NCI-H187 treated with DMSO at 0.1 percent for 48 hours (cell line): ENCODE measurements at places on chromosomes 7 and 10.

- DNase-seq = no peak
Observed at GRCh38 chr7:104059103-104059502, 69.6 kb upstream of the RELN start.

- no peak for DNase-seq
Observed at GRCh38 chr7:28960071-28960840, 2.1 kb upstream of the TRIL start.

GRCh38 chr7:95398155-95398940 lies 2.2 kb upstream of the PON3 start:
- no peak for DNase-seq

DNA sequence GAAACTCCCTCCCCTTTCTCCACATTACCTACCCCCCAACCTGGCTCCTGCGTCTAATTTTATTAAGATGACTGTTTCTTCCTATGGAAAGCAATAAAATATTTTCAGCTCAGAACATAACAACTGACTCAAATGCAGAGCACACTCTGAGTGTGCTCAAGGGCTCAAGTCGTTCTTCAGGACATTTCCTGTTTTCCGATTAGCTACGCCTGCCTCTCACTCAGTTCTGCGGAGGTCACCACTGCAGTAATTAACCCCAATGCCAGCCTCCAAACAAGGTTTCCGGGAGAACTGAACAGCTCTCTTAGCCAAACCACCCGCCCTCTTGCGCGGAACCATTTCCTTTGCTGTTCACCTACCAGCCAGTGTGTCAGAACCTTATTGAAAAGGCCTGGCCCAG lies 19.3 kb downstream of the MYOF start:
- DNase-seq = no peak

DNA sequence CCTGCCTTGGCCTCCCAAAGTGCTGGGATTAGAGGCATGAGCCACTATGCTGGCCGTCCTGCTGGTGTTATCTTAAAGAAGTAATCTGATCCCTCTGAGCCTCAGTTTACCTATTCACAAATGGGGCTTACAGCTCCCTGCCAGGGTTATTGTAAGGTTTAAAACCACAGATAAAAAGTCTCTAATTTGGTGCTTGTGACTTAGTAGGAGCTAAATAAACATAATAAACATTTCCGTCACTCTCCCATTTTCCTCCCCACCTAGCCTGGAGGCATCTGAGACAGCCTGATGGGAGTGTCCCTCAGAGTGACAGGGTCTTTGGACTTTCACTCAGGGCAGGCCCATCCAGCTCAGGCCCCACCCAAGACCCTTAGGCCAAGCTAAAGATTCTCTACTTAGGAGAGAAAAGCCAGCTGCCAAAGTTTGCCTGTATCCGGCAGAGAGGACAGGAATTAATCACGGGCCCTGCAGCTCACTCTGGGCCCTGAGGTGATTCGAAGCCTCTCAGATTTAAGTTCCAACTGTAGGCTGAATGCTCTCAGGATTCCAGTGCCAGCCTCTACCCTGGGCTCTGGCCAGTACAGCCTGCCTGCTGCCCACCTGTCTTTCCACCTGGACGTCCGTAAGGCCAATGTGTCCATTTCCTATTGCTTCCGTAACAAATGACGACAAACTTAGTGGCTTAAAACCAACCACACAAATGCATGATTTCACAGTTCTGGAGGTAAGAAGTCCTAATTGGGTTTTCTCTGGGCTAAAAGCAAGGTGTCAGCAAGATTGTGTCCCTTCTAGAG lies 21.8 kb upstream of the DUSP5 start:
- DNase-seq = no peak

GRCh38 chr7:135233570-135233969 lies at the start of gene STRA8:
Gene STRA8 (plus strand): TSS chr7:135233838. CDS start chr7:135240525, 6,687 bp downstream.
- DNase-seq = no peak

DNA sequence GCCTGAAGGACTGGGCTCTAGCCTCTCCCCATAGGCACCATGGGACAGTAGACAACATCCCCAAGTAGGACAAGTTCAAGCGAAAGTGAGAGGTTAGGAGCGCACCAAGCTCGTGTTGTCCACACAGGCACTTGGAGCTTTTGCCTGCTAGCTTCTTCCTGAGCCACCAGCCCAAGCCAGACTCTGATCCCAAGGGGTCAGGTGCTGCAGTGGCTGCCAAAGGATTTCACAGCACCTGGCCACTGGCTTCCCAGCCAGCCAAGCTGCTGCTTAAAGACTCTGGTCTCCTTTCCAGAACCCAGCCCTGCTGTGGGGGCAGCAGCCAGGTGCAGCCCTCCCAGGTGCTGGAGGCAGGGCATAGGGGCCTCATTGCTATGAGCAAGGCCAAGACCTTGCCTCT lies 33.0 kb upstream of the UNC5B start:
- no peak for DNase-seq

GRCh38 chr7:106757846-106758245 lies 96.9 kb upstream of the CCDC71L start:
- no peak for DNase-seq

- no peak for DNase-seq
Observed at GRCh38 chr10:122441961-122442360, 12.5 kb upstream of the ARMS2 start.

- no peak for DNase-seq
Observed at GRCh38 chr7:141551782-141552181, 572 bp downstream of the AGK start.

DNA sequence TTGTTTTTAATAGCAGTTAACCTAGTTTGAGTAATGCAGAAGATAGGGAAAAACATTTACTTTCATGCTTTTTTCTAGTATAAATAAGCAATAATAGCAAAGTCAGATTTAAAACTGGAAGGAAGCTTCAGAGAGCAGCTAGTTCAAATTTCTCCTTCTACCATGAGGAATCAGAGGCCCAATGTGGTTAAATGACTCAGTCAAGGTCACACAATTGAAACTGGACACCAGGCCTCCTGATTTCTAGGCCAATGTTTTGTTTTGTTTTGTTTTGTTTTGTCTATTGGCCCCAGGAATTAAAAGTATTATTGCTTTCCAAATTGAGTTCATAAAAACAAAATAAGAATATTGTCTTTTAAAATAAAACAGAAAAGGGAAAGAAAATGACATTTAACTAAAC lies 122.3 kb downstream of the TRIL start:
- no peak for DNase-seq

- DNase-seq = no peak
Observed at GRCh38 chr10:32114508-32114907, 58.3 kb upstream of the KIF5B start.

- no peak for DNase-seq
Observed at GRCh38 chr10:114115661-114116445, 58.1 kb downstream of the CCDC186 start.

- DNase-seq = no peak
Observed at GRCh38 chr10:91350651-91351081, 59.5 kb upstream of the HECTD2 start.
